ENCODE measurements at places on chromosomes 11 and 22.

- no peak for DNase-seq
Observed at GRCh38 chr11:110777775-110778174, 65.5 kb upstream of the ARHGAP20 start.

DNA sequence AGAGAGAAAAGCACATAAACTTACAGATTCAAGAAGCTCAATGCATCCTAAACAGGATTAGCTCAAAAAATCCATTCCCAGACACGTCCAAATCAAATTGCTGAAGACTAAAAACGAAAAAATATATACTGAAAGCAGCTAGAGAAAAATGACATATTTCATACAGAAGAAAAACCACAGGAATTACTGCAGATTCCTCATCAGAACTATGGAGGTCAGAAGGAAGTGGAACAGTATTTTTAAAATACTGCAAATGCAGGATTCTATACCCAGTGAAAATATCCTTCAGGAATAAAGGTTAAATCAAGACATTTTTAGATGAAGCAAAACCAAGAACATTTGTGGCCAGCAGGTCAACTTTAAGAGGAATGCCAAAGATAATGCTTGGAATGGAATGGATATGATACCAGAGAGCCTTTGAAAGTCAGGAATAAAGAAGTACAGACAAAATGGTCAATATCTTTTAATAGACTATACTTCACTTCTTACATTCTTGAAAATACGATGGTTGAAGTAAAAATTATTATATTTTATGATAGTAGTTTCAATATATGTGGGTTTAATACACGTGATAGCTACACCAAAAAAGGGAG is 352.9 kb downstream of the CTTN start:
- DNase-seq = no peak

- no peak for DNase-seq
Observed at GRCh38 chr22:28769394-28770085, 3.0 kb upstream of the CCDC117 start.

GRCh38 chr11:108518581-108518980 is 20.4 kb upstream of the POGLUT3 start:
- DNase-seq = no peak

DNA sequence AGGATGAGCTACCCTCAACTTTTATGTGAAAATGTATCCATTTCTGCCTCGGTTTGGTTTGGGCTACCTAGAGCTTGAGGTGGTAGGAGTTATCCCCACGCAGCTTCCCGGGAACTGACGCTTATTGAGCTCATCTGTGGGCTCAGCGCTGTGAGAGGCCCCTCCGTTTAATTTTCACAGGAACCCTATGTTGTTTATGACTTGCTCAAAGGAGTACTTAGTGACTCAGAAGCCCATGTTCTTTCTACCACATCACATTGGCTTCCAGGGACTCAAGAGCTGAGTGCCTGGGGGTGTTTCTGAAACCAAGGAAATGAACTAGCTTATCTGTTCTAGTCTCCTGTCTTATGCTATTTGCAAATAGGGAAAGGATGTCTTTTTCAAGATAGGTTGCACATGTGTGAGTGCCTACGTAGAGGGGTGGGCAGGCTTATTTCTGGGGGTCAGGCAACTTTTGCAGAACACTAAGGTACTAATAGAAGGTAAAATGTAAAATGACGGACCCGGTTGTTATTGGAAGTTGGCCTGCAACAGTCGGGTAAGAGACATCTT is 40.5 kb downstream of the MICAL2 start:
- DNase-seq = peak; percentile 87

GRCh38 chr22:37370306-37370979 is 56.8 kb downstream of the ELFN2 start:
- DNase-seq = no peak

DNA sequence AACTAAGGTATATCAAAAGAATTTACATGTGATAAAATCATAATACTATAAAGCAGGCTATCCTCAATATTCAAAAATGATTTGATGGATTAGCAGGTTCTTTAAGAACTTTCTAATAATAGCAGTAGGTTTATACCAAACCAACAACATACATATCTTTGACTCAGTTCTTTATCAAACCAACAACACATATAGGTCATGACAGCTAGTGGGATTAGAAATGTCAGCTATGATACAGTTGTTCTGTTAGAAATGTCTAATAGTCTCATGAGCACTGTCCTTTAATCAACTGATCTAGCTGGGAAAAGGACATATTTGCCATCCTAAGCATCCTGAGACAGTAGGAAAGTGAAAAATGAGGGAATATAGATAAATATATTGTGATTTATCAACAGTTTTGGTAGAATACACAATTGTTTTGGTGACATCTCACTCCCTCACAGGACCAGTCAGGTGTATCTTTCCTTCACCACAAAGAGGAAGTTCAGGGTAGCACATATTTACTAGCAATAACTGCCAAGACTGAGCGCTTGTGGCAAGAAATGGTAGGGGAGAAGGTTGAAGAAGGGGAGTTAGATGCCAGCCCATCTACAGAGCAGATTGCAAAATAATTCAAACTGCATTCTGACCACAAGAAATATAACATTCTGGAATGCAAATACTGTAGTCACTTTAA is 90.8 kb upstream of the APOA1 start:
- peak; percentile 46 for DNase-seq
